Activated T-helper 1 cell treated with anti-CD3 and anti-CD28 coated beads, Interleukin-12 subunit alpha, Interleukin-12 subunit beta, Interleukin-2, Interleukin-4 antibody, amounts not matched to agents 30 ng/mL and 10 ng/mL and 1 ng/mL, durations not matched to agents 14 hours and 24 hours and 36 hours (primary cell): ENCODE measurements at places on chromosomes 4 and X.

DNA sequence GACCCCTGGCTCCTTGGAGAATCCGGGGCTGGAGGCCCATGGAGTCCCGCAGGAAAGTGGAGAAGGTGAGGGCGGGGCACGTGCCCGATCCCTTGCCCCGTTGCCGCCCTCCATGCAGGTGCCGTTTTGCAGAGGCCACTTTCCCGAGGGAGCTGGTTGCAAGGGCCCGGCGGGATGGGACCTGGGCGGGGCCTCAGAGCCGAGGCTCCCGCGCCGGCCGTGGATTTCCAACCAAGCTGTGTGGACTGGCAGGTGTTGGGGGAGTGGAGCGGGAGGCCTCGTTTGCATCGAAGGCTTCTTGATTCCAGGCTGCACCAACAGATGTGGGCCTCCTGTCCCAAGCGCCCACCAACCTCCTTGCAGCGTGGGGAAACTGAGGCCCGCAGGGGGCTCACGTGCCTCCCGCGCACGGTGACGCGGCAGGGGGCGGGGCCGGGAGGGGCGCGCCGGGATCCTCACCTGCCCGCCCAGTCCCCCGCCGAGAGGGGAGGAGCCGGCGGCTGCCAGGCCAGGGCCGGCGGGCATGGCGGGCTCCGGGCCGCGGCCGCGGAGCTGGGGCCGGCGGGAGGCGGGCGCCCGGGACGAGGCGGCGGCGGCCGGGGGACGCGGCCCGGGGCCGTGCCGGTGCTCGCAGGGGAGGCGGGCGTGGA, 24.9 kb downstream of the SH3BP2 start:
- H3K4me1 ChIP-seq: peaks cover 60% of the 10 kb centered on the region
- no peaks in the 10 kb centered on the region for H3K27me3 ChIP-seq
- peak overlapping the region; percentile 74 for H3K4me3 ChIP-seq
- DNase-seq: no peak

DNA sequence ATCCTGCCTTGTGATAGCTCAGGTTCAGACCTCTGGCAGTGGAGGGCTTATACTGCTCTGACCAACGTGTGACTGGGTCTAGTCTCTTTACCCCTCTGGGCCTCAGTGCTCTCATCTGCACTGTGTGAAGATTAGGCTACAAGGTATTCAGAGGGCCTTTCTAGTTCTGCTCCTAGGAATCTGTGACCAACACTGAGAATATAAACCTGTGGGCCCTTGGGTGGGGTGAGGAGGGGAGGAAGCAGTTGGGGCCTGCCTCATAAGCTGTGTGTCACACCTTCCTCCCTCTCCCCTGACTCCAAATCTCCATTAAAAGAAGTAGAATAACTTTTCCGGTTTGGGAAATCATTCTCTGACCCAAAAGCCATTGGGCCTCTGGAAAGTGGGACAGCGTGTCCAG, 66.3 kb upstream of the MSN start:
- H3K27ac ChIP-seq: peak overlapping the region; percentile 94
- H3K36me3 ChIP-seq: peaks cover 5% of the 10 kb centered on the region
- peak overlapping the region; percentile 39 for H3K4me3 ChIP-seq
- no peaks in the 10 kb centered on the region for H3K27me3 ChIP-seq
- no peak for DNase-seq

- H3K4me1 ChIP-seq: no peaks in the 10 kb centered on the region
- no peaks in the 10 kb centered on the region for H3K27me3 ChIP-seq
- H3K4me3 ChIP-seq: no peak overlapping the region
These were observed 26.6 kb downstream of the ADRA2C start for GRCh38 chr4:3792813-3793212.

DNA sequence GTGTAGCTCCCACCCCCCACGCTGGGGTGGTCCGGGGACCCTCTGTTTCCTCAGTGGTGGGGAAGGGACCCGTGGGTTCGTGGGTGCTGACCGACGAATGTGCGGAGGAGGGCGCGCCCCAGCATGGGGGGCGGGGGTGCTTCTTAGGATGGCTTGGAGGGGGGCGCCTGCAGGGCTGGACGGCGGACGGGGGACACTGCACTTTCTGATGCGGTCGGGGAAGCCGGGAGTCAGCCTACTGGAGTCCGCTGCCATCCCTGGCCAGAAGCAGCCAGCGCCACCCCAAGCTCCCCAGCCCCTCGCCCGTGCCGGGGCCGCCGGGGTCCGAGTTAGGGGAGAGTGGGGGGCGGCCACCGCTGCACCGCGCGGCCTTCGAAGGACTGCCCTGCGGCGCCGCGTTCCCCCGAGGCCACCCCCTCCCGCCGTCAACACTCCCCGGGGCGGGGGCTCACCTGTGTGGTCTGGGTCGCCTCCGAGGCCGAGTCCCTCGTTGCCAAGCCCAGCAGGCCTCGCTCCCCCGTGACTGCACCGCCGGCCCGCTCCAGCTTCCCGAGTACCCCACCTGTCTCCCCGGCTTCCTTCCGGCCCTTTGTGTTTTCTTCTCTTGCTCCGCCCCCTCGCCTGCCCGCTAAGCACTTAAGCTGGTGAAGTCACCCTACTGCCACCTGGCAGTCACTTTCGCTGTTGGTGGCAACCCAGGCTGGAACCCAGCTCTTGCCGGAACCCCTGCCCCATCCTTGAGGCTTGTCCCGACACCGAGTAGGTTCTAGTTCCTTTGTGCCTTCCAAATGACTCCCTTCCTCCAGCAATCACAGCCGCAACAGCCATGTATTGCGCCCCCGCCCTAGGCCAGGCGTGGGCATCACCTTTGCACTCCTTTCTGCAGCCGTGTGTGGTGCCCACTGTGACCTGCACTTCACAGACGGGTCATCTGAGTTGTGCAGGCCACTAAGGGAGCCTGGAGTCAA, at the start of gene OCIAD2:
TSS of gene OCIAD2 (minus strand) at position 569 of the 968 bp plus-strand sequence. CDS start 2,225 bp downstream, outside the sequence.
- peak within 1 kb of the TSS; percentile 100 for H3K4me3 ChIP-seq
- H3K27ac ChIP-seq: peak within 1 kb of the TSS; percentile 96
- H3K4me1 ChIP-seq: peaks cover 53% of the 10 kb centered on the region
- peaks cover 26% of the 10 kb centered on the region for H3K36me3 ChIP-seq
- no peaks in the 10 kb centered on the region for H3K27me3 ChIP-seq
- DNase-seq: peak; percentile 71

- no peaks in the 10 kb centered on the region for H3K27me3 ChIP-seq
- DNase-seq: no peak
- no peak overlapping the region for H3K27ac ChIP-seq
- no peak overlapping the region for H3K4me3 ChIP-seq
These were observed 129.5 kb downstream of the KCNIP4 start for GRCh38 chr4:21819086-21819485.

DNA sequence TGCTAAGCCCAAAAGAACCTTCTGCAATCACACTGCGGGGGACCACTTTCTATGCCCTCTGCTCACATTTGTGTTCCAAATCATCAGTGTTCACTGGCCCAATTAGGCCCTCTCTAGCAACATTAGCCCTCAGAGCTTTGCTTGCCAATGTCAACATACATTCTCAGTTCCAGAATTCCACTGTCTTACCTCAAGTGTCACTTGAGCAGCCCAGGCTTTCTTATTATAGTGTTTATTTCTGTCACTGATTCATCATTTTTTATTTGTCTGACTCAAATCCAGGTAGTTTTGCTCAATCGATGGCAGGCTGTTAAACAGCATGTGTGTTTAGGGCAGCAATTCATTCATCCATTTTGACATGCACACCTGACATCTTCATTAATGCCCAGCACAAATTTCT, 291.2 kb downstream of the TEX13A start:
- no peaks in the 10 kb centered on the region for H3K27me3 ChIP-seq
- H3K4me3 ChIP-seq: no peak overlapping the region
- no peaks in the 10 kb centered on the region for H3K36me3 ChIP-seq
- no peak overlapping the region for H3K27ac ChIP-seq
- H3K4me1 ChIP-seq: no peaks in the 10 kb centered on the region

DNA sequence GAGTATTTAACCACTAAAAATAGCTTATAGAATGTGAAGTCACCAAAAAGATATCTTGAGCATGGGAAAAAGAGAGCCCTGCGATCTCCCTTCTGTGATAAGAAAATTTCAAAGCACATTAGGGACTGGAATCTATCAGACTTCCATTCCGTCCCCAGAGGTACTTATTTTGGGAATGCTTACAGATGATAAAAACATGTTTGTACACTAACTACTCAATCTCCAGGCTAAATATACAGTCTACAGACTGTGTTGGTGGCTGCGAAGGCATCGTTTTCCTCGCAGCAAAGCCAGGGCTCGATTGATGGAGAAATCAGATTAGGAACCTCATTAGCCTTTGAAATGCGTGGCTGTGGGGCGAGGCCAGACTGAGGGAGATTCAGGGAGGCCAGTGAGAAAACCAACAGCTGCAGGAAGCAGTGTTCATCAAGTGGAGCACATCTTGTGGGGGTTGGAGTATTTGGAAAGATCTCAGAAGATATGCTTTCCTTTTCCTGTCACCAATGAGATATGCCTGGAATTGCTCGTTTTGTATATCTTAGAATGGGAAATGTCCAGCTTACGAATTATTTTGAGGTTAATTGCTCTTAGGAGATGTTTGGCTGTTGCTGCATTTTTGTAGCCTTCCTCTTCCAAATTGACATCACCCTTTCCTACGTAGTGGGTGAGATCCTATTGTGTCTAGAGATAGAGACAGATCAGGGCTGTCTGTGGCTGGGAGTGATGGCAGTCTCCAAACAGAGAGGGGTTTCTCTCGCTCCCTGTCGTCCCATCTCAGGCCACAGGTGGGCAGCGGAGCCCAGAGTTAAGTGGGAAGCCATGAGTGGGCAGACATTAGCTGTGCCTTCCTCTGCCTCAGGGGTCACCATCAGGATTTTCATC, 224.9 kb upstream of the FAT1 start:
- H3K36me3 ChIP-seq: no peaks in the 10 kb centered on the region
- no peaks in the 10 kb centered on the region for H3K27me3 ChIP-seq
- no peak for DNase-seq
- H3K4me1 ChIP-seq: no peaks in the 10 kb centered on the region
- H3K27ac ChIP-seq: no peak overlapping the region

GRCh38 chrX:15511563-15511962, 11.0 kb downstream of the BMX start:
- no peaks in the 10 kb centered on the region for H3K4me1 ChIP-seq
- no peak overlapping the region for H3K4me3 ChIP-seq
- no peak for DNase-seq
- H3K27me3 ChIP-seq: peaks cover 7% of the 10 kb centered on the region

GRCh38 chr4:143441678-143442077, 71.8 kb upstream of the SMARCA5 start:
- DNase-seq: no peak
- no peak overlapping the region for H3K27ac ChIP-seq
- peaks cover 5% of the 10 kb centered on the region for H3K27me3 ChIP-seq
- no peaks in the 10 kb centered on the region for H3K36me3 ChIP-seq
- no peak overlapping the region for H3K4me3 ChIP-seq

DNA sequence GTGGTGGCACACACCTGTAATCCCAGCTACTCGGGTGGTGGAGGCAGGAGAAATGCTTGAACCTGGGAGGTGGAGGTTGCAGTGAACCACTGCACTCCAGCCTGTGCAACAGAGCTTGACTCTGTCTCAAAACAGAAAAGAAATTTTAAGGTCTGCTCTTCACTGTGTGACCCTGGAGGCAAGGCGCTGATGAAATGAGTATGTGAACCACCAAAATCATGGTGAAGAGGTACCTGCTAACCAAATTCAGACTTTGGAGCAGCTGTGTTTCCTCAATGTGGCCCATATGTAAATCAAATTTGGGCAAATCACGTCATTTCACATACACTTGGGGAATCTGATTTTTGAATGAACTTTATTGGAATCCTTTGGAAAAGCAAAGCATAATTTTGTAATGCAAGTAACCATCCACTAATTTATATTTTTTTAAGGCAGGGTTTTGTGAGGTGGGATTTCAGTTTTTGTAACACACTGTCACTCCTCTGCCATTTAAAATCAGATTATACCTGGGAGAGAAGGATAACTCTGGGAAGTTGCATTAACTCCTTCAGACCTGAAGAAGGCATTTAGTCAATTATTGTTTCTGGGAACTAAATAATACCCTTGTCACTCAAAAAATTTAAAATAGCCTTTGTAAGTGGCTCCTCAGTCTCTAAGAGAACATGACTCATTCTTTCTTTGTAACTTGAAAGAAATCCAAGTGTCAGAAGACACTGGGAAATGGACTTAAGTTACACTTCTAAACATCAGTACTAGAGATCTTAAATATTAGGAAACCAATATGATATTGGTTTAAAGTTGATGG, 24.0 kb downstream of the DOCK11 start:
- H3K27me3 ChIP-seq: no peaks in the 10 kb centered on the region
- peaks cover 15% of the 10 kb centered on the region for H3K36me3 ChIP-seq
- peaks cover 49% of the 10 kb centered on the region for H3K4me1 ChIP-seq
- no peak overlapping the region for H3K4me3 ChIP-seq
- H3K27ac ChIP-seq: no peak overlapping the region

DNA sequence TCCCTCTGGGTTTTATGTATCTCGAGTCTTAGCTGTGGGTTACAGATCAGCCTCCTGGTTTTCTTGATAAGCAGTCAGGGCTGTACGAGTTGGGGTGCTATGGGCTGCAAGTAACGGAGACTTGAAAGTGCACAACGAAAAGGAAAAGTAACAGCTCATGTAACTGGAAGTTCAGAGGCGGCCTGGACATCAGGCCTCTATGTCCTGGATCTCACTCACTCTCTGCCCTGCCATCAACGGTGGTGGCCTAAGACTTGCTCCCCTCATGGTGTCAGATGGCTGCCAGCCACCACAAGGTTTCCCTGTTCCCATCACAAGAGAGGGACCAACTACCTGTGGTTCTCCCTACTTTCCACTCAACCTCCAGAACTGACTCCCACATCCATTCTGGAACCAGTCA, 4.8 kb downstream of the PPP2R2C start:
- no peak overlapping the region for H3K4me3 ChIP-seq
- no peak overlapping the region for H3K27ac ChIP-seq
- no peaks in the 10 kb centered on the region for H3K4me1 ChIP-seq
- H3K27me3 ChIP-seq: peaks cover 38% of the 10 kb centered on the region
- no peaks in the 10 kb centered on the region for H3K36me3 ChIP-seq

GRCh38 chrX:16885628-16886027, 15.5 kb upstream of the RBBP7 start:
- H3K4me3 ChIP-seq: no peak overlapping the region
- no peak overlapping the region for H3K27ac ChIP-seq
- H3K4me1 ChIP-seq: peaks cover 13% of the 10 kb centered on the region
- no peaks in the 10 kb centered on the region for H3K36me3 ChIP-seq
- no peak for DNase-seq
- peaks cover 14% of the 10 kb centered on the region for H3K27me3 ChIP-seq

- no peaks in the 10 kb centered on the region for H3K4me1 ChIP-seq
- no peak overlapping the region for H3K4me3 ChIP-seq
- H3K36me3 ChIP-seq: no peaks in the 10 kb centered on the region
- no peak for DNase-seq
These were observed 23.7 kb downstream of the CC2D2A start for GRCh38 chr4:15493411-15493810.

- peaks cover 3% of the 10 kb centered on the region for H3K36me3 ChIP-seq
- no peak for DNase-seq
- H3K27ac ChIP-seq: peak overlapping the region; percentile 73
These were observed 664 bp downstream of the PRSS12 start for GRCh38 chr4:118351851-118352827.

- no peak overlapping the region for H3K4me3 ChIP-seq
- peaks cover 43% of the 10 kb centered on the region for H3K4me1 ChIP-seq
- no peaks in the 10 kb centered on the region for H3K27me3 ChIP-seq
These were observed 28.2 kb downstream of the RAP1GDS1 start for GRCh38 chr4:98289375-98289774.

GRCh38 chrX:24231641-24232179, 82.2 kb downstream of the SUPT20HL2 start:
- H3K36me3 ChIP-seq: no peaks in the 10 kb centered on the region
- DNase-seq: no peak
- no peak overlapping the region for H3K27ac ChIP-seq
- H3K4me1 ChIP-seq: peaks cover 5% of the 10 kb centered on the region
